ENCODE measurements at places on chromosomes 3 and 15.

GRCh38 chr3:137509354-137510045 lies 254.6 kb upstream of the SOX14 start:
- DNase-seq: no peak

DNA sequence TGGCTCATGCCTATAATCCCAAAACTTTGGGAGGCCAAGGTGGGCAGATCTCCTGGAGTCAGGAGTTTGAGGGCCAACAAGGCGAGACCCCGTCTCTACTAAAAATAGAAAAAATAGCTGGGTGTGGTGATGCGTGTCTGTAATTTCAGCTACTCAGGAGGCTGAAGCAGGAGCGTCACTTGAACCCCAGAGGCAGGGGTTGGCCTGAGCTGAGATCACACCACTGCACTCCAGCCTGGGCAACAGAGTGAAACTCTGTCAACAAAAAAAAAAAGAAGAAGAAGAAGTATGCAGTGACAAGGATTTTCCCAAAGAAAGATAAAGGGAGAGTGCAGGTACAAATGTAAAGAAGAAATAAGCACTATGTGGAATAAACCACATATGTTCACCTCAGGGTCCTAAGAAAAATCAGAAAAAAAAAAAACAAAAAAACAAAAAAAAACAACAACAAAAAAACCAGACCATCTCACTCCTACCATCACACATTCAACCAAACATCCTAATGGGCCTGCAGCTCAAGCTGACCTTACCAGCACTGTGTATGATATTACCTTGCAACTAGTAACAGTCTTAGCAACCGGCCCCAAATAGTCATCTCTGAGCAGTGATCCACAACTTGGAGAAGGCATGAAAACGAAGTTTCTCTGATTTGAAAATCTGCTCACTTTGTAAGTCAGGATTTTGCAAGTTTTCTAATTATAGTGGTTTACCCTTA lies 296.7 kb upstream of the PROK2 start:
- no peak for DNase-seq

DNA sequence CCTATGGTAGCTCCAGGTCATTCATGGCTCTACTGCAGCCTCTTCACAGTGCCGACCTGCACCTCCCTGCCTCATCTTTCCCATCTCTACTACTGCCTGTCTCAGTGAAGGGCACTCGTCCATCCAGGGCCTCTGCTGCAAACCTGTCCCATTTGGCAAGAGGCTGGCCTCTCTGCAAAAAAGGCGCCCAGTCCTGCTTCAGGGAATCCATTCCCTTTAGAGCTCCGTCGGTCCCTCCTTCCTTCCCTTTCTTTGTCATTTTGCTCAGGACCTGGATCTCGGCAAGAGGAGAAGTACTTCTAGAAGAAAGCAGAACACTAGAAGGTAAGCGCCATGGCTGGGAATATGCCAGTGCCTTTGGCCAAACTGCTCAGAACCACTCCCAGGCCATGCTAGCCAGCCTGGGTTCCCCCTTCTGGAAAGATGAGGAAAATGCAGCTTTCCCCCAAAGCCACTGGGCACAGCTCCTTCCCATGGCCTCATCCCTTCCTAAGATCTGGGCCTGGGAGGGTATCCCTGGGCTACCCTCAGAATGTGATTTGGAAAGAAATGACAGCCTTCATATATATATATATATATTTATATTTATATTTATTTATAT lies 6.4 kb upstream of the ISL2 start:
- no peak for DNase-seq

DNA sequence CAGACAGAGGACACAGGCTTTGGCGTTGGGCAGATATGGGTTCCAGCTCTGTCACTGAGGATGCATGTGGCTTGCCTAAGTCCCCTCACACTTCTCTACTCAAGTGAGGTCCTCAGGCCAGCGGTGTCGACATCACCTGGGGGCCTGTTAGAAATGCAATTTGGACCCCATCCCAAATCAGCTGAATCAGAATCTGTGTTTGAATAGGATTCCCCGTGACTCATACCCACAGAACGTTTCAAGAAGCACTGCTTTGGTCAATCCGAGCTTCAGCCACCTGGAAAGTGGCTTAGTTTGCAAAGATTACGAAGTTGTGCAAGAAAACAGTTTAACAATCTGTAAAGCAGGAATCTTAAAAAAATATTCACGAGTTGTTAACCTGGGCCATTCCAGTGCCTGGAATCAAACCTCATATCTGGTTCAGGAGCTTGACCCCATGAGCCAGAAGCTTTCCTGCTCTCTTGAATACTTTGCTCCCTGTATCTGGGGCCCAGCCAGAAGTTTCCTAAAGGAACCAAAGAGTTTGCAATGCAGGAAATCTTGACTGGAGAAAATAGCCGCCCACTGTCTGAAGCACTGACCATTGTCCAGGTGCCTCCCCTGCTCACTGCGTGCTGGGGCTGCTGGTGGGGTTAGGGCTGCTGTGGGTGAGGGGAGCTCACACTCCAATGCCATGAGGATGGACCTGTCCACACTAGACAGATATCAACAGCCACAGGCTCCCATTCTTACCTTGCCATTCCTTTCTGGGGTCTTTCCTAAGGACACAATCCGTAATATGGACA lies 208.5 kb upstream of the LINGO1 start:
- no peak for DNase-seq

DNA sequence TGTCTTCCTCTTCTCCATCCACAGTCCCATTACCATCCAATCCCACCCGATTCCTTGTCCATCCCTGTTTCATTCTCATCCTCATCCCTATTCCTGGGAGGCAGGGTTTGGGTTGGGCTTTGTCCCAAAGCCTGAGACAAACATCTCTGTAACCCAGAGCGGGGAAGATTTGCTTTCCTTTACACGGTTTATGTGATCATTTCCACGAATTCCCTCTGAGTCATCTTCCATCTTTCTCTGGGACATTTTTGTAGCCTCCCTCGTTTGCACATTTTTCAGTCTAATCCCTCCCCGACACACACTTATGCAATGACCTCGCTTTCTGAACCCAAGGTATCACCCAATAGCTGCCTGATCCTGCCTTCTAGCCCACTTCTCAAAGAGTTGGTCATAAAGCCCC lies 22.8 kb downstream of the DUOX2 start:
- no peak for DNase-seq

- no peak for DNase-seq
These were observed 17.9 kb upstream of the TM4SF1 start for GRCh38 chr3:149395107-149396089.

DNA sequence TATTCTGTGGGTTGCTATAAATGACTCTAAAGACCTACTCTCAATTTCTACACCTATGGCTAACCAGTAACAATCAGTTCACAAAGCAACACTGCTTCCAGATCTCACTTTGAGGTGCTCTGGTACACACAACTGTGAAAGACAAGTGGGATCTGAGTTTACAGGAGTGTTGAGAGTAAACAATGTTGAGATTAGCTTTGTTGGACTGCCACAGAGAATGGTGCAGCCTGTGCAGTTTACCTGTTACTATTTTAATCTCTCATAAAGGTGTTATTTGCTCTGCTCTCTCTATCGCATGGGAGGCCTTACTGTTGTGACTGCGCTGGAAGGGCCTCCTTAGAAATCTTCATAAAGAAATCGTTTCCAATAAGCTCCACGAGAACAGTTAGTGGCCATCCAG lies 112.0 kb downstream of the SOX2 start:
- DNase-seq: no peak
